SK-MEL-5 (cell line): ENCODE measurements at places on chromosomes 5 and 9.

- no peak for DNase-seq
These were observed 13.5 kb upstream of the TTLL11 start for GRCh38 chr9:122106576-122106975.

DNA sequence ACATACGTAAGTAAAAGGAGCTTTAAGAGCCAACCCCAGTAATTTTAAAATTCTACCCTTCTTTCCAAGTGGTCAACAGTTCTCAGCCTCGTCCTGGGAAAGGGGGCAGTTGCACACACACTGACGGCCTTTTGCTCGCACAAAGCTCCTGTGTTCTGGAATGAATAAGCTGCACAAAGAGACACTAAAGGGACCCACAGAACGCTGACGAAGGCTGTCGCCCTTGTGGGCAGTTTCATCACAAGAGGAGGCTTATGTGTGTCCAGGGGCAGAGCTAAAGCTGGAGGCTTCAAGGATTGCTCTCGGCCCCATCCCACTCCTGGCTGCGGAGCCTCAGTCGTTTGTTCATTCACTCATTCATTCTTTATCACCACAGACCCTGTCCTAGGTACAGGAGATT is 67.0 kb upstream of the NEK6 start:
- peak; percentile 100 for DNase-seq

DNA sequence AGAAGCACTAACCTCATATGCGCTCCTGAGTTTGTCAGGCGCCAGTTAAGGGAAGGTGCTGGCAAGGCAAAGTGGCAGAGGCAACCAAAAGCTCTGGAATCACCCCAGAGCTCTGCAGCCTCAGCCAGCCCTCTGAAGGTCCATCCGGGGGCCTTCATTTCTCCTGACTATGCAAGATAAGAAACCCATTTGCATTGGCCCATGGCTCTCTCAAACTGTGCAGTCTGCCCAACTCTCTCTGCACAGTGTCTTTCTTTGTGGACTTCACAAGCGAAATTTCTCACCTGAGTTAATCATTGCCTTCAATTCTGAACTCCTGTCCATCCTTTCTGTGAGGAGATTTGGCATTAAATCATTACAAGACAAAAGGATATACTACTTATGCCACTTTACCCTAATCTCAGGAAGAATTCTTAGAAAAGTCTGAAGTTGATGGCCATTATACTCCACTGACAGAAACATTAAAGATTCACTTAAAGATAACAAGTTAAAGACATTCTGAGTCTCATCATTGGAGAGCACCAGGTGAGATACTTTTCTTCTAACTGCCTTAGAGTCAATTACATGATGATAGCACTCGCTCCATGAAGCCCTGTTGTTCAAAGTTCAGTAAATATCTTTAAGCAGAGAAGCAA is 235.6 kb downstream of the SPOCK1 start:
- DNase-seq = no peak

DNA sequence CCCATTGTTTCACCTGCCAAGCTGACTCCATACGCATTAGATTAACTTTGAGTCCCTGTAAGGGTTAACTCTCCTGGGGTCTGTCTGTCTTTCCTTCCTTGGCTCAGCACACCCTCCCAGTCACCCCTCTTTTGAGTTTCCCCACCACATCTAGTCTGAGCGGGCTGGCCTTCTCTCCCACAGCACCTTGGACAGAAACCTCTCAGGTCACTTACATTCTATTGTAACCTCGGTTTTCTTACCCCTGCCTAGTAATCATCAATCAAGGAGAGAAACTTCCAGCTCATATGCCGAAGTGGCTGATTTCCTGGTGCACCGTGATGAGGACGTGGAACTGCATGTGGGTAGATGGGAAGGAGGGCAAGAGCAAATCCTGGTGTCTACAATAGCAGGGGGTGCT is 102.1 kb downstream of the MYO10 start:
- DNase-seq = no peak

DNA sequence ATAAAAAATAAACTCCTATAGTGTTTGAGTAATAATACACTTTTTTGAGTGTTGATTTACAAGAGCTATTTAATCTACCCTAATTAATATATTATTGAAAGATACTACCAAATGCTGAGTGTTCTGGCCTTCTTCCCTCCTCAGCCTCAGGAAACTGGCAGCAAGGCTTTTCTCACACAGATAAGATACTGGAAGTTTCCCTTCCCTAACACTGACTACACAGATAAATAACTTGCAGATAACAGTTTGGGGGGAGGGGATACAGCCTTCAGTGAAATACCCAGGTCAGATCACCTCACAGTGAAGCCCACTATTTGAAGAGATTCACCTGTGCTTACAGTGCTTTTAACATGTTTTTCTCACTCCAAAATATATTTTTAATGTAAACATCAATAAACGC is 1.6 kb upstream of the NIPSNAP3A start:
- DNase-seq = no peak

GRCh38 chr5:137345396-137345795 is 153.7 kb downstream of the SPOCK1 start:
- DNase-seq = no peak

GRCh38 chr5:16883176-16883575 is 52.9 kb downstream of the MYO10 start:
- no peak for DNase-seq

DNA sequence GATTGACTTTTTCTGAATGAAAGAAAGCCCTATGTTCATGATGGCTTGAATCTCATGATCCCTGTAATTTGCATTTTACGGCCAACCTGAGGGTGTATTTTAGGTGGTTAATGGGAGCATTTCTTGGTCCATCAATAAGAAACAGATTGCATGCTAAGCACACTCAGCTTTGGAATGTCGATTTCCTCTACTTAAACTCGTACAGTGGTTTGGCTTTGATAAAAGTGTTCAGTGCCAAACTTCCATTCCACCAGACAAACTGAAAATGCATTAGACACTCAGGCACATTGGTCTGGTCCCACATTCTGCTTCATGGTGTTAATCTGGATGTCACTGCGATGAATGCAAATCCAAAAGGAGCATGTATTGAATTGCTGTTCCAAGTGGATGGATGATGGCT is 77.0 kb downstream of the VCAN start:
- peak; percentile 59 for DNase-seq

DNA sequence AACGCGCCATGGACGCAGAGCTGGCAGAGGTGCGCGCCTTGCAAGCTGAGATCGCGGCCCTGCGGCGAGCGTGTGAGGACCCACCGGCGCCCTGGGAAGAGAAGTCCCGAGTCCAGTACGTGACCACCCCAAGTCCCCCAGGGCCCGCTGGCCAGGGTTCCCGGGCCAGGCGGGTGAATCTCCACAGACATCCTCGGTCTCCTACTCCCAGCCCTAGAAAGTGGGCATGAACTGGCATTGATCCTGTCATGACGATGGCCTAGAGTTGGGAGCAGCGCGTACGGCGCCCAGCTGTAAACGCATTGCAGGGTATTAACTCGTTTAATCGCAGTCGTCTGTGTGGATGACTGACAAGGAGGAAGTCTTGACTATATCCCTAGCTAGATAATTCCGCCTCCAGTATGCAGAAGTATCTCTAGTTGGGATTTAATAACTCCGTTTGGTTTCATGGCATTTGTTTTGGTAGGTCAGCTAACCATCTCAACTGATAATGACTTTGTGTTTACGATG is 293 bp downstream of the CENPP start:
- DNase-seq = no peak

DNA sequence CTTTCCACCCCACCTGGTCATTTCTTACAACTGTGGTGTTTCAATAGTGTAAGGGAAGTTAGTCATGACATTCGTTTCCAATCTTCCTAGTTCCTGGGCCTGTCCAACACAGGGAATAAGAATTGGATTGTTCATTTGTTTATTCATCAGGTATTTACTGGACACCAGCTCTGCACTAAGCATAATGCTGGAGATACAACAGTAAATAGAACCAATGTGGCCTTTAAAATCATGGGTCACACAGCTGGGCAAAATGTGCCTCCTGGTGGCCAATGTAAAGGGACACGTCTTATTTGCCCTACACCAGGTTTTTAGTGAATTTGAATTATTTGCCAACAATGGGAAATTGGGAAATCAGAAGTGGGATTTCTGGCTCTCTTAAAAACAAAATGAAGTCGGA is 10.4 kb downstream of the ABLIM3 start:
- peak; percentile 31 for DNase-seq

- peak; percentile 11 for DNase-seq
These were observed at the start of gene PCDH1 for GRCh38 chr5:141878186-141878710. Gene PCDH1 (minus strand): TSS chr5:141878410. CDS start chr5:141878262, 148 bp downstream.

DNA sequence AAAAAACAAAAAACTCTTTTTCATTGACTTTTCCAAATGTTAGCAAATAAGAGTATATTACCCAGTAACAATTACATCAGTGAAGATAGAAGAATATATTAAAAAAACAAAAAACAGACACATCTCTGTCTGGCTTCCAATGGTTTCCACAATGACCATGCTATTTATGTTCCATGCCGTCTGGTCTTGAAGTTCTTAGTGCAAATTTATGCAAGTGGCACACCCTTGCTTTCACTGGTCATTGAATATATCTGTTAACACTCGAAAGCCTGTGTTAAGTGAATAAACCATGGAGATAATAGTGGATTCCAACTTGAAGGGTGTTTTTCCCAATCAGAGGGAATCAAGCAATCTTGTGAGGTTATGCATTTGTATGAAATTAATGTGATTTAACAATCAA is 291.9 kb downstream of the KCTD16 start:
- no peak for DNase-seq

GRCh38 chr5:107951309-107951708 is 280.6 kb upstream of the EFNA5 start:
- DNase-seq = no peak

DNA sequence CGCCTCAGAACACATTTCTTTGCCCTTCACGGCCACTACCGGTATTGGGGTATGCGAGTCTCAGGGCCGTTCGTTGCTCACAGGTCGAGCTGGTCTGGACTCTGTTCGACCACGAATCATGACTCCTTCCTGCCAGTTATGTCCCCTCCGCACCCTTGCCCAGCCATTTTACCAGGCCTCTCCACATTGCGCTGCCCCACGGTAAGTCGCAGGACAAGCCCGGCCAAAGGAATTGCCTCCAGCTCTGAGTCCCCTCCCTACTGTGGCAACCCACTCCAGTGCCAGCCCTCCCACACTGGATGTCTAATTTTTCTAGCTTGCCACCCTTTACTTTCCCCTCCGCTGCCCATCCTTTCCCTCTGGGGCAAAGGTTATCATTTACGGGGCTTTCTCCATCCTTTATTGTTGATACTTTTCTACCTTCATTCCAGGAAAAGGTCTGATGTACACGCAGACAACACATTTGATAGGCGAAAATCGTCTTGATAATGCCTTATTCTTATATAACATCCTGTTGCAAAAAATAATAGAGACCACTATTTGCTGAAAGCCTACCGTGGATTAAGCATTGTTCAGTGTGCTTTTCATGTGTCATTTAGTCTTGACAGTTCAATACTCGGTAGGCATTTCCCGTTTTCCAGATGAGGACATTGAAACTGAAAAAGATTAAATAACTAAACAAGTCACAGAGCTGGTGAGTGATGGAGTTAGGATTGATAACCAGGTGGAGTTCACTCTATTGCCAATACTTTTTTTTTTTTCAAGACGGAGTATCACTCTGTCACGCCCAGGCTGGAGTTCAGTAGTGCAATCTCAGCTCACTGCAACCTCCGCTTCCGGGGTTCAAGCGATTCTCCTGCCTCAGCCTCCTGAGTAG is 958 bp upstream of the HSPA5 start:
- DNase-seq = no peak

DNA sequence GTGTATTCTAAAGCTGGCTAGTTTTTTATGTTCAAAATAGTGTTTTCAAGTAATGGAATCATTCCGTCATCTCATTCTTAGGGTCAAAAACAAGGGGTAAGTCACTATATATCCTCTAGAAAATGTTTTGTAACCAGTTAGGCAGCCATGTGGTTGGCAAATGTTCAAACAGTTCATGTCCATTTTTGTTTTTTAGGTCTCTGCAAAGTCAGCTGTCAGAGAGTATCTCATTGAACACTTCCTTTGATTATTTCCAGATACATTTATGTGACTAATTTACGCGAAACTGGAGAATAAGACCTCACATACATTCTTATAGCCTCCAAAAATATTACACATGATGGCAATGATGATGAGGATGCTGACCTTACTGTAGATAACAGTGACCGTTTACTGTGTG is 50.4 kb downstream of the TRIO start:
- no peak for DNase-seq
